ENCODE measurements at places on chromosomes 12 and 14. TPM values are rescaled to one million over a fixed set of nuclear protein-coding genes. Genes with fewer than 3 reads are reported as not detected.

- no peak for DNase-seq
Measured at GRCh38 chr12:103269946-103270345, 225.8 kb downstream of the C12orf42 start.

The PLCZ1 gene
- total RNA-seq: 52.5 TPM

DNA sequence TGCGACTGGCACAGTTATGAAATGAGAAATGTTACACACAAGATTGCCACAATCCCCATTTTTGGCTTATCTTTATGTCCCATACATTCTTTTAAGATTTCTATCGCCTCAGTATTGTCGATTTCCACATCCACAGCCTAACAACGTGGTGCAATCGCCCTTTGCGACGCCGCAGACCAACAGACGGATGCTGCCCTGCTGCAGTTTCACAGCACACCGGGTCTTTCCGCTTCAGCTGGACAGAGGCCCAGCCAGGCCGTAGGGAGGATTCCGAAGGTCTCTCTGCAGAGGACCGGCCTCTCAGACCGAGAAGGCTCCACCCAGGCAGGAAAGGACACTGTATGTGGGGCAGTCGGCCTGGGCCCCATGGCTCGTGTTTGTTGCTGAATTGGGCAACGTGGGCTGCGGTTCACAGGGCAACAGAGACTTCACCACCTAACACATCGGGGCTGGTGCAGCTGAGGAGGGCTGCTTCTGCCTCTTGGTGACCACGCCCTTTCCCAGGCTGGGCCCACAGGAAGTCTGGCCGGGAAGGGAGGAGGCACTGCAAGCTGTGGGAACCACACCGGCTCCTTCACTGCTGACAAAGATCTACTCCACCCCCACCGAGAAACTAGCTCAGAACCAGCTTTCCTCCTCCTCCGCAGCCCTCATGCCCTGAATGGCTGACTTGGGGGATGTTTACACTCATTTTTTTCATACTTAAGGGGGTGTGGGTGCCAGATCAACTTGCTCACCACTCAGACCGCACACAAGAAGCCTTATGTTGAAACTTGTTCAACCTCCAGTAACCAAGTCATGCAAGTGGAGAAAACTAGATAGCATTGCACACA is 32.9 kb upstream of the MDM1 start:
- peak; percentile 93 for DNase-seq

- no peak for DNase-seq
Measured at GRCh38 chr12:67991158-67991557, 1.9 kb downstream of the IFNG-AS1 start.

DNA sequence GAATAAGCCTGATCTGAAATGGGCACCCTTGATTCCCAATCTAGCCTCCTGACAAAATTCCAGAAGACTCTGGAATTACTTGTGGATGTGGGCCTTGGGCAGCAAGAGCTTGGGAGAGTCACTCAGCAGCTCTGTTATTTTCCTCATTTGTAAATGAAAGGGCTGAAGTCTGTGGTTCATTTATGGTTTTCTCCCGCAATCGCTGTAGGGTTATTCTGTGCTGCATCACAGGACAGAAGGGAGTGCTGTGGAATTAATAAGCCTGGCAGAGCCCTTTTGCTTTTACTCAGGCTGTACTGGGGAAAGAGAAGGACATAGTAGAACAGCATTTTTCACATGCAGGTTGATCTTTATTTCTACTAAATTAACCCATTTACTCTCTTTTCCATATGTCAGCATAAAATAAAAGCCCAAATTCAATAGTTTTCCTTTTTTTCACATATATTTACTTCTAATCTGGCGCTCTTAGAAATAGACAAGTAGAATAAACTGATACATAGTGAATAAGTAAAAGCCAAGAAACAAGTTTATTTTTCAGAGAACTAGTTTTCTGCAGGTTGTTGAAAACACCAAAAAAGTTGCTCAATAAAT is 49.2 kb downstream of the DUSP16 start:
- DNase-seq: no peak

- no peak for DNase-seq
Measured at GRCh38 chr12:14776236-14776961, 26.9 kb downstream of the WBP11 start.

GRCh38 chr12:111341426-111342065 is 27.3 kb downstream of the PHETA1 start:
- no peak for DNase-seq

DNA sequence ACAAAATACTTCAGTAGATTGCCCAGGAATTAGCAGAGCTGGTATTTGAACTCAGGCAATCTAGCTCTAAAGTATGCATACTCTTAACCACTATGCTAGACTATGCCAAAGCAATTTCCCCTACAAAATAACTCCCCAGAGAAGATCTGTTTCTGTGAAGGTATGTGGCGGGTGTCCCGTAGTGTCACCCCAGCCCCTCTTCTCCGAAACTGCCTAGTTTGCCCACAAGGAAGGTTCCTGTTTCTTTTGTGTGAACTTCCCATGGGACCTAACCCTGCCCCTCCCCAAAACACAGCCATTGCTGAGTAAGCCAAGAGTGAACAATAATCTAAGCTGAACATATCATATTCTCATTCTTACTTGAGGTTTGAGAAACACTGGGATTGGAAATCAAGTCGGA is 15.5 kb upstream of the RAP1B start:
- DNase-seq: no peak

The CTSG gene
- 3.8 TPM for total RNA-seq

The ZDHHC22 gene
- total RNA-seq: 3.2 TPM

The AP1G2 gene
- 83.4 TPM for total RNA-seq

The NYNRIN gene
- total RNA-seq: 21.8 TPM

GRCh38 chr14:64971943-64972791 is at the start of gene RAB15:
Gene RAB15, minus strand, starts transcription at chr14:64972336. Its CDS starts 260 bp downstream, at chr14:64972076.
- no peak for DNase-seq

DNA sequence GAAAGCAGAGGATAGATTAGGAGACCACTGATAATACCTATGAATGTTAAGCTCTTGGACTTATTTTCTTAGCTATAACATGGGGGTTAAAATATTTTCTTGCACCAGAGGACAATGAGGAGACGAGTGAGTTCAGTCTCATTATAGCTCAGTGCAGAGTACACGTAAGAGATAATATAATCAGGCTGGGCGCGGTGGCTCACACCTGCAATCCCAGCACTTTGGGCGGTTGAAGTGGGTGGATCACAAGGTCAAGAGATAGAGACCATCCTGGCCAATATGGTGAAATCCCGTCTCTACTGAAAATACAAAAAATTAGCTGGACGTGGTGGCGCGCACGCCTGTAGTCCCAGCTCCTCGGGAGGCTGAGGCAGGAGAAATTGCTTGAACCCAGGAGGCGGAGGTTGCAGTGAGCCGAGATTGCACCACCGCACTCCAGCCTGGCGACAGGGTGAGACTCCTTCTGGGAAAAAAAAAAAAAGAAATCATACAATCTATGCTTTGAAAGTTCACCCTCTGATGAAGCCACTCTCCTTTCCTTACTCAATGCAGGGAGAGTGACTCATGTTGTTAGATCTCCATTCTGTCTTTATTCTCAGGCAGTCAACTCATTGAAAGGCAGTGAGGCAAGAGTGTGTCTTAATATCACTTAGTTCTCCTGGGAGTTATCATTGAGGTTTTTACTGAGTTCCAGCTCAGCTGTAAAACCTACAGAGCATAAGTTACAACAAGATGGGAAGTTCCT is 134.2 kb downstream of the SYNE2 start:
- DNase-seq: no peak

GRCh38 chr12:13686260-13686659 is 295.1 kb downstream of the GRIN2B start:
- no peak for DNase-seq

The TMEM253 gene
- 0.50 TPM for total RNA-seq

The DIO2 gene
- total RNA-seq: 4.9 TPM

- DNase-seq: no peak
Measured at GRCh38 chr12:3833670-3834310, 39.4 kb downstream of the PARP11 start.

DNA sequence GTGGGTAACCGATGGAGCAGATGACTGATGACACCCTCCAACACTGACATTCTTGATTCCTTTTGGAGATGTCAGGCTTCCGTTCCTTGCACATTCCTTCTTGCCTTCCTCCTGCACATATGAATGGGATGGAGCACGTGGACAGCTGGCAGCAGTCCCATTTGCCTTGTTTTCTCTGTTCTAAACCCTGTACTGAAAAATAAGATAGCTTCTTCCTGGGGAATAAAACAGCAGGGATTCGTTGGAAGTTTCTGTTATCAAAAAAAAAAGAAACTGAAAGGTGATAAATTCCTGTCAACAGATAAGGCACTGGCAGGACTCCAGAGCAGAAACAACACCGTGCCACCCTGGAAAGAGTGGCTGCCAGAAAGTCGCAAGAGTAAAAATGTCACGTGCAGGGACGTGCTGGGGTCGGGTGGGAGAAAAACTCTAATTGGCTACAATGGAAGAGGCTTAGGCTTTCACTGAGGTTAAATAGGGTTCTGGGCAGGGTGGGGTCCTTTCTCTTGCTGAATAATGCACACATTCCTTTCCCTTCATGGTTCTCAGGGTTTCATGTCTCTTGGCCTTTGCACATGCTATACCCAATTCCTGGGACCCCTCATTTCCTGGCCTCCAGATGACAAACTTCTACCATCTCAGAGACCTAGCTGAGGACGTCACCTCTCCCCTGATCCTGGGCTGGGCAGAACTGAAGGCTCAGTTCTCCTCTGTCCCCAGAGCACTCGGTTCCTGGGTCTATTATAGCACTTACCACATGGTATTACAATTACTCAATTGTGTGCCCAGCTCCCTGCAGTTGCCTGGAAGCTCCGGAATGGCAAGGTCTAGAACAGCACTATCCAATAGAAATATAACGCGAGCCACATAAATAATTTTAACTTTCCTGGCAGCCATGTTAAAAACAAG is 7.0 kb upstream of the NUAK1 start:
- peak; percentile 69 for DNase-seq

- peak; percentile 69 for DNase-seq
Measured at GRCh38 chr12:113049976-113050742, 6.4 kb upstream of the DTX1 start.

- no peak for DNase-seq
Measured at GRCh38 chr12:112126911-112127310, 1.6 kb downstream of the TRAFD1 start.

DNA sequence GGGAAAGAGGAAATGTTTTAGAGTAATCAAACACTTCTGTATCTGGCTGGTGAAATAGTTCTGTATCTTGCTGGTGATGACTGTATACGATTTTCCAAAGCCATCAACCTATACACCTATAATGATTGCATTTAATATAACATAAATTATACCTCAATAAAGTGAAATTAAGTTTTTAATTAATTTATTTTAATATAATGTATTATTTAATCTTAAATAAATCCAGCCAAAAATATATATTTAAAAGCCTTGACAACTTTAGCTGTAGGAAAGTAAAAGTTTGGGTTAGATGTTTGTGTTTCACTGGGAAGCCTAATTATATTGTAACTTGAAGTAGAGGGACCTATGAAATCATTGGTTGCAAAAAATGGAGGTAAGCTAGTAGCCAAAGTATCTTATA is 654.8 kb upstream of the MIS18BP1 start:
- DNase-seq: no peak

- no peak for DNase-seq
Measured at GRCh38 chr12:27208414-27208750, 35.7 kb upstream of the STK38L start.

The AKAP6 gene
- 26.6 TPM for total RNA-seq

DNA sequence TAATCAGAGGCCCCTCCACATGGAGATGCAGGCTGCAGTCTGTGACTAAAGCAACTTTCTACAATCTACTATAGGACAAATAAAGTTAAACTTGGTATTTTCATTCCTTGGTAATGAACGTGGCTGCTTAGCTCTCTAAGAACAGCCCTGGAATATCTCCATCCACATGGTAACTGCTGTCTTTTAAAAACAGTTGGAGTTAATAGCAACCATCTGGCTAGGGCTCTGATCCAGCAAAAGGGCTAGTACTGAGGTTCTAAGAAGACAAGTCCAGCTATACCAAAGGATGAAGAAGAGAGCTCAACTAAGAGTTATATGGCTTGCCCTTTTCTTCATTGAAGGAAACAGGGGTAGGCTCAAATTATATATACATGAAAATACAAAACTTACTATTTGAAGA is 920.1 kb downstream of the FLRT2 start:
- no peak for DNase-seq

GRCh38 chr12:98421316-98421715 is 94.1 kb upstream of the TMPO start:
- no peak for DNase-seq

DNA sequence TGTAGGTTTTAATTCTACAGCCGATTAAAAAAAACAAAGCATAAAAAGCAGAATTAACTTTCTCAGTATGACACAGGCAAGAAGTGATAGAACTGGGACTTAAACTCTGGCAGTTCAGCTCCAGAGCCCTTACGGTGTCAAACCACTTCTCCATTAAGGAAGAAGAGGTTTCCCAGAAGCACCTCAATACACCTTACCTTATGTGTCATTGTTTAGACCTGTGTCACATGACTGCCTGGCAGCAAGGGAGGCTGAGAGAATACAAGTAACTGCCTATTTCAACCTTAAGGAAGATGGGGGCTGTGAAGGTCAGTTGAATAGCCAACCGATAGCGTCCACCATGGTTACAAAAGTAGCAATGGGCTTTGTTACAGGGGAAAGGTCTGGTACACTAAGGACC is 54.6 kb upstream of the ARHGAP5 start:
- no peak for DNase-seq

GRCh38 chr14:68653804-68654203 is 139.1 kb downstream of the ZFP36L1 start:
- no peak for DNase-seq

The SLC25A29 gene
- total RNA-seq: 322 TPM

DNA sequence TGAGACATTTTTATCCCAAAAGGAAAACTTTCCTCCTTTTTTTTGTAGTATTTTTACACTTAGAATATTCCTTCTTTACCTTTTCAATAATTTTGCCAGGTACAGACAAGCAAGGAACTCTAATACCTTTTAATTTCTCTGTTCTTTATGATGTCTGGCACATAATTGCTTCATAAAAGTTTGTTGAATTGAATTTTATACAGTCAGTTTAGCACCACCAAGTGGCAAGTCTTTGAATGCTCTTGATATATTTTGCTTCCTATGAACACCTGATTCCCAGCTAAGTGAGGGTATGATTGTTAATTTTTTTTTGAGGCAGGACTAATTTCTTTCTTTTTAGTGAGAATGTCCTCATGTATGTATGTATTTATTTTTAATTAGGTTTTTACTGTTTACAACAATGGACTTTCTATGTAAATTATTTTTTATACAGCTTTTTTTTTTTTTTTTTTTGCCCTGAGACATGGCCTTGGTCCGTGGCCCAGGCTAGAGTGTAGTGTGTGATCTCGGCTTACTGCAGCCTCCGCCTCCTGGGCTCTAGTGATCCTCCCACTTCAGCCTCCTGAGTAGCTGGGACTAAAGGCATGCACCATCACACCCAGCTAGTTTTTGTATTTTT is 6.9 kb downstream of the TBC1D15 start:
- no peak for DNase-seq

DNA sequence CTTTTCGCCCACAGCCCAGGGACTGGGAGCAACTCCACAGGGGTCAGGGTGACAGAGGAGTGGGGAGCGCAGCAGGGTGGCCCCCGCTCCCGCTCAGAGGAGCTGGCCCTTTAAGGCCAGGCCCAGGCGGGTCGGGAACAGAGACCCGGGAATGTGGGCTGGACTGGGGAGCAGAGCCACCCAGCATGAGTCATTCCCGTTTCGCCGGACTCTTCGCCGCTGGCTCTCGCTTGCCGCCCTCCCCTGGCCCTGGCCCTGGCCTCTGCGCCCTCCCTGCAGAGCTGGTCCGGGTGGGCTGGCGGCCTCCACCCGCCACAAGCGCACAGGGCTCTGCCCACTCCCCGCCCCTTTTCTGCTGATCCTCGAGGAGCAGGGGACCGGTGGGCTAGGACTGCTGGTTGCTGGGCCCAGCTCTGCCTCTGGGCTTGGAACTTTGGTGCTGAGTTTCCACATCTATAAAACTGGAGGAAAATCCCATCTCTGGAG is 92.8 kb downstream of the NINJ2 start:
- DNase-seq: peak; percentile 75

The C12orf75 gene
- total RNA-seq: 121 TPM

All from testis (tissue), 5 donors.